ENCODE measurements at places on chromosomes 1 and 21.

GRCh38 chr21:36452281-36452825 lies 27.6 kb downstream of the CLDN14 start:
- DNase-seq: no peak

DNA sequence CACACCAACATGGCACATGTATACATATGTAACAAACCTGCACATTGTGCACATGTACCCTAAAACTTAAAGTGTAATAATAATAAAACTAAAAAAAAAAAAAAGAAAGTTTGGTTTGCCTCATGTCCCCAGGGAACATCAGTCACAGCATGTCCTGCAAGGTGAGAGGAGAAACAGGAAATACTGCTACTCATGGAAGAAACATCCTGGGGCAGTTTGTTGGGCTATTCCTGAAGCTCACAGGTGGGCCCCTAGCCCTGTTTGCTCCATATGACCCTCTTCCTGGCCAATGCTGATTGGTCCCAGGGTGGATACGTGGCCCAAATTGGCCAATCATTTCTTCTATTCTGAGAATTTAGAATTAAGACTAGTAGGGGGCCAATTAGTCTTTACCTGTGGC lies 103.4 kb upstream of the ADAR start:
- no peak for DNase-seq

DNA sequence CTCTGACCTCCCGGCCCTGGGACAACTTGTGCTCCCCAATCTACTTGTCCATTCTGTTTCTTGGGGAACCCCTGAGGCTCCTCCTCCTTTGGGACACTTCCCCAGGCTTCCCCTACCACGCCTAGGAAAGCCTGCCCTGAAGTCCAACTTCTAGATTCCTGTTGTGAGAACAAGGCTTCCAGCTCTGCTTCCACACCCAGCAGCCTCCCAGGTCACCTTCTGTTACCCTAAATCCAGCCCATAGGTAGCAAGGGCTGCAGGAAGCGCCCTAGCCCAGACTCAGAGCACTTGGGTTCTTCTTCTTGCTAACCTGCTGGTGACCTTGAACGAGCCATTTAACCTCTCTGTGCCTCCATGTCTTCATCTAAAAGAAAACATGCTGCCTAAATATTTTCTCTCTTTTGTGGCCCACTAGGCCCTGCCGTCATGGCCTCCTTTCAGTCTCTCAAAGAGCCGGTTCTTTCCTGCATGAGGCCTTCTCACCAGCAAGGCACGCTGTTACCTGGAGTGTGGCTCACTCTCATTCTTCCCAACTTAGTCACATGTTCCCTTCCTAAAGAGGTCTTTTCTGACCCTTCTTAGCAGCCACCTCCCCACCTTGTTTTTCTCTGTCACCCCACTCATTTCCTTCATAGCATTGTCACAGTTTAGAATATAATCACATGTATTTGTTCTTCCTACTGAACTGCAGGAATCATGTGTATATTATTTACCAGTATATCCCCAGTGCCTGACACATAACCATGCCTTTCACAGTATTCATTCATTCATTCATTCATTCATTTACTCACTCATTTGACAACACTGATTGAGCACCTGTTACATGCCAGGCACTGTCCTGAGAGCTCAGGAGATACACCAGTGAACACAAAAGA lies 1.4 kb downstream of the CAPN2 start:
- DNase-seq: no peak

GRCh38 chr1:15733726-15734226 lies 2.3 kb upstream of the SLC25A34 start:
- no peak for DNase-seq

GRCh38 chr1:19424651-19425570 lies 60.4 kb downstream of the CAPZB start:
- DNase-seq: peak; percentile 80

GRCh38 chr1:156115514-156116374 lies 1.2 kb downstream of the LMNA start:
- DNase-seq: peak; percentile 40
